ENCODE measurements at places on chromosomes 7 and 10.

DNA sequence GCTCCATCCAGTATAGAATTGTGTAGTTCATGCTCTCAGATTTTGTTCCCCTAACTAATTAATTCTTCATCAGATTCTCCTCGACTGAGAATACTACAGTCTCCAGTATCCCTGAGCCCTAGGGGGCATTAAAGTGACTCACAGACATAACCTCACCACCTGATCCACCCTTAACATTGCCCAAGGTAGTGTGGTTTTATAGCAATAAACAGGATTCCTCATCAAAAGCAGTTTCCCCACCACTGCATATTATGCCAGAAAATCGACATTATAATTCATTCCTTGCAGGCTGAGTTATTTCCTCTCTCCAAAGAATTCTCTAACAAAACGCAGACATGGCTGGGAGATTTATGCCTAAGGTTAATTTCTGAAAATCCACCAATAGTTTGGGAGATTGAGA lies 1402.5 kb upstream of the CELF2 start:
- DNase-seq: no peak

DNA sequence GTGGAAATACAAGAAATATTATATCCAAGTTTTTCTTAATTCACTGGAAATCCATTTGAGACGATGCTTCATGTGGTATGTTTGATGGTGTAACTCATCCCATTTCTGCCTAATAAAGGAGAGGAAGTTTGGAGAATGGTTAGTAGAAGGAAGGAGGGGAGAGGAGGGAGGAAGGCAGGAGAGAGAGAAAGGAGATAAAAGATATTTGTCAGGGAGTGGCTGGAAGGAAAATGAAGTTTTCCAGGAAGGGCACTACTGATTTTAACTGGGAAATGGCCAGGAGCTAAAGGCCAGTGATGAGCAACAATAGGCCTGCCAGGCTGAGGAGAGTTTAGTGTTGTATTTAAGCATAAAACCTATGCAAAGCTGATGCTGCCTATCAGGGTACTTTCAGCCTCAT lies 182.0 kb downstream of the STK31 start:
- no peak for DNase-seq

GRCh38 chr10:117137911-117138642 lies at the start of gene VAX1:
TSS of gene VAX1 (minus strand) at chr10:117138270. CDS start at chr10:117138056, 214 bp downstream.
- DNase-seq: no peak

DNA sequence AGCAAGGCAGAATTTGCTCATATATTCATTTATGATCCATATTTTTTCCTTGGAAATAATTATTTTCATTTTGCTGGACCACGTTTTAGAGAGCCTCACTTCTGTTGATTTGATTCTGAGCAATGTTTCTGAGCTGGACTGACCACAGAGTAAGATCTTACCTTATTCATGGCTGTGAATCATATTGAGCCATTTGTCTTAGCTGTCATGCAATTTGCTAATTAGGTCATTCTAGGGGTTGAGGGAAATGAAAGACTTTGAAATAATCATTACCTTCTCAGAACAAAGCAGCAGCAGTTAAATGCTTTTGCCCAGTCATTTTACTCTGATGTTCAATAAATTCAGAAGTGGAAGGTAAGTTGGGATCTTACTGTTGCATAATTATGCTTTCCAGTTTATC lies 251.4 kb downstream of the SDK1 start:
- DNase-seq: no peak

- no peak for DNase-seq
Observed at GRCh38 chr10:131099028-131099726, 212.3 kb downstream of the TCERG1L start.

GRCh38 chr10:30151581-30152389 lies 92.4 kb upstream of the JCAD start:
- DNase-seq: no peak

DNA sequence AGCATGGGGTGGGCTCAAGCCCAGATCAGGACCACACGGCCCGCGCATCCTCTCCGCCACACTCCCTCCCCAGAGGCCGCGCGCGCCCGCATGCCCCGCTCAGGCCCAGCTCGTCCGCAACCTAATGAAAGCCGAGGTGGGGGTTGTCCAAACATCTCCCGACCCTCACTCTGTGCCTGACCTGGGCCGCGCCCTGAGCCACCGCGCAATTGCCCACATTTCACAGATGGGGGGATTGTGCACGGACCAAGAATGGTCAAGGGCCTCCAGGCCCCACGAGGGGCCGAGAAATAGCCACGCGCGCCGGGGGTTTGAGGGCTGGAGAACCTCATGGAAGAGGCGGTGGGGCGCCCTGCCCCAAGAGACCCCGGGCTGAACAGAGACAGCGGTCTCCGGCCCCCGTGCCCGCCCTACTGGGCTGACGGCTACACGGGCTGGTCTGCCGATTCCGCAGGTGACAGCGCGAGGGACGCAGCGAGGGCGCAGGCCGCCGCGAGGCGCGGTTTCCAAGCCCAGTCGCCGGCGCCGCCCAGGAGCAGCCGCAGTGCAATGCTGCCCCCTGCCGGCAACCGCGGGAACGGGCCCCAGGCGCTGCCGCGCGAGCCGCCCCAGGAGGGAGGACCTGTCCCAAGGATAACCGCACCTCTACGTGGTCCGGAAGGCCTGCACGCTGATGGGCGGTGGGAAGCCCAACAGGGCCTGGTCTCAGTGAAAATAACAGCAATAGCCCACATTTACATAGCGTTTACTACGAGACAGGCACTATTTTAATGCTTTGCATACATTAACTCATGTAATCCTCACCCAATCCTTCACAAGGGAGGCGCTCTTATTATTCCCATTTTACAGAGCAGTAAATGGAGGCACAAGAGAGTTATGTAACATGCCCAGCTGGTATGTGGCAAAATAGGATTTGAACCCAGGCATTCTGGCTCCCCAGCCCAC lies 10.5 kb upstream of the GRID1 start:
- DNase-seq: peak; percentile 83

- no peak for DNase-seq
Observed at GRCh38 chr7:73851410-73852338, 9.3 kb upstream of the TMEM270 start.

- DNase-seq: no peak
Observed at GRCh38 chr7:19202599-19202998, 57.4 kb upstream of the FERD3L start.

DNA sequence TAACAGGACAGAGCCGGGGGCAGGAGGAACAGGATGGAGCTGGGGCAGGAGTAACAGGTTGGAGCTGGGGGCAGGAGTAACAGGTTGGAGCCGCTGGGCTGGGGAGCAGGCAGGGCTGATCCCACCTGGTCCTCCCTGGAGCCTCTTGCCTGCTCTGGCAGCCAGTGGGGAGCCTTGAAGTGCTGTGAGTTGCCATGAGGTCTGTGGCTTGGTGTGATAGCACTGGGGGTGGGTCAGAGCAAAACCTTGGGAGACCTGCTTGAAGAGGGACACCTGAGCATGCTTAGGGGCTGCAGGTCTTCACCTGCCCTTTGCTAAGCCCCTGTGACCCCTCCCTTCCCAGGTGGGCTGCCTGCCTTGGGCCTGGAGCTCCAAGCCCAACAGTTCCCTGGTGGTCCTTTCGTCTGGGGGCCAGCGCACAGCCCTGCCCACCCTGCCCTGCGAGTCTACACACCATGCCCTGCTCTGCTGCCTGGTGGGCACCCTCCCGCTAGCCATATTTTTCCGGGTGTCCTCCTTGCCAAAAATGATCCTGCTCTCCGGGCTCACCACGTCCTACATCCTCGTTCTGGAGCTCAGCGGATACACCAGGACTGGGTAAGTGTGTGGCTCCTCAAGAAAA lies 111.6 kb downstream of the ADCY1 start:
- no peak for DNase-seq

DNA sequence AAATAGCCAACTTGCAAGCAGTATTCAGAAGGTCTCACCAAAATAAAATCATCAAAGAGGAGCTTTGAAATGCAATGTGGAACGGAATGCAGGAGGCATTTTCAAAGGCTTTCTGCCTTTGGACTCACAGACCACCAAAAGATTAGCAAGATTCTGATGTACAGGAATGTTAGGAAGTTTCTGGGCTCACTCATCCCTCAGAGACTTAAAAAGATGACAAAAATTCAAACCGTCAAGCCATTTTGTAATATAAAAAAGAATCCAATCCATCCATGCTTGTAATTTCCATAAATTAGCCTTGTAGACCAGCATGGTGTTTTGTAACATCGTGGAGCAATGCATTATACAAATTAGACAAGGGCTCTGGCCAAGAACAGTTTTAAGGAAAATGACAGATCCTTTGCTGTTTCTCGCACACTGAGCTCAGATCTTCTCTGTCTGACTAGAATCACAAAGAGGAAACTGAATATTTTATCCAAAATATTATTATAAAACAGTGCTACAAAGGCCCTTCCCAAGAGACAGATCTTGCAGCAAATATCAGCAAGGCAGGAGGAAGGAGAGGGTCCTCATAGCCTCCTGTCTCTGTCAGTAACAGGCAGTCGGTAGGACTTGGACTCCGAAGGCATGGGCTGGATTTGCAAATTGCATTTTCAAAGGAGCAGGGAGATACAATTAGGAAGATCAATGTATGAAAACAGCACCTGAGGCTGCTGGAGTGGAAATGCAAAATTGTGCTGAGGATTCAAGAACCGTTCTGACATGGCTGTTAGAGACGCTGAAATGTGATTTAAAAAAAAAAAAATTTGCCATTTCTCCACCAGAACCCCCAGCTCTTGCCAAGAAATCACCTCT lies 57.4 kb upstream of the NRP1 start:
- no peak for DNase-seq

DNA sequence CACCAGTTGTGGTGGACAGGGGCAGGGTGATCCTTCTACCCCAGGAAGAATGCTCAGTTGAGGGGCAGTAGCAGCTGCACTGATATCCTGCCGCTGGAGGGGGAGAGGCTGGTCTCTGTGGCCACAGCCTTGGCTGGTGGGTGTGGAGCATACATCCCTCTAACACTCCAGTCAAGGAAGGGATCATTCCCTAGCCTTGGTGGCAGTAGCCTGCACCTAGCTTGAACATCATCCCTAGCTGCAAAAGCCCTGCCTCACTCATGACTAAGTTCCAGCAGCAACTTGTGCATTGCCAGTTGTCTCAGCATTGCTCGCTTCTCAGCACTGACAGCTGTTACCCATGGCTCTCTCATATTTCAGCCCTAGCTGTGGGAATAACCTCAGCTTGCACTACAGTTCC lies 688.9 kb upstream of the POT1 start:
- no peak for DNase-seq

GRCh38 chr10:14184841-14185315 lies 145.8 kb downstream of the FRMD4A start:
- no peak for DNase-seq

- no peak for DNase-seq
Observed at GRCh38 chr10:17001961-17002749, 127.5 kb downstream of the CUBN start.

GRCh38 chr10:13348216-13349017 lies at the start of gene SEPHS1:
TSS of gene SEPHS1 (minus strand) at chr10:13348293. CDS start at chr10:13344950, 3,343 bp downstream.
- DNase-seq: peak; percentile 44

DNA sequence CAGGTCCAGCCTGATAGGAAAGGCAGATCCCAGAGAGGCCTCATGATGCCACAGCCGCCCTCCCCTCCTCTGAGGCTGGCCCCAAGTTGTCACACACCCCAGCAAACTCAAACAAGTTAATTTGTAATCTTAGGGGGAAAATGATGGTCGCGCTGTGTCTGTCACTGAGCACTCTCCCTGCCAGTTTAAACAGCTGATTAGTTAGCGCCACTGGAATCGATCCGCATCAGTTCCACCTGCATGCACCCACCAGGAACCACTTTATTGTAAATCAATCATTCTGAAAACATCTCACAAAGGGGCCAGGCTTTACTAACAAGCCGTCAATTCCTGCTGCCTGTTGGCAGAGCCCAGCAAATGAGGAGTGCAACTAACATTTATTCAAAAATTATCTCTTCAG lies 870.9 kb downstream of the KCNMA1 start:
- no peak for DNase-seq

GRCh38 chr7:89607792-89608191 lies 546.5 kb upstream of the STEAP1 start:
- DNase-seq: no peak

GRCh38 chr7:142817506-142817905 lies 37.4 kb upstream of the EPHB6 start:
- DNase-seq: no peak

- DNase-seq: no peak
Observed at GRCh38 chr7:4269086-4269485, 413.0 kb upstream of the FOXK1 start.

DNA sequence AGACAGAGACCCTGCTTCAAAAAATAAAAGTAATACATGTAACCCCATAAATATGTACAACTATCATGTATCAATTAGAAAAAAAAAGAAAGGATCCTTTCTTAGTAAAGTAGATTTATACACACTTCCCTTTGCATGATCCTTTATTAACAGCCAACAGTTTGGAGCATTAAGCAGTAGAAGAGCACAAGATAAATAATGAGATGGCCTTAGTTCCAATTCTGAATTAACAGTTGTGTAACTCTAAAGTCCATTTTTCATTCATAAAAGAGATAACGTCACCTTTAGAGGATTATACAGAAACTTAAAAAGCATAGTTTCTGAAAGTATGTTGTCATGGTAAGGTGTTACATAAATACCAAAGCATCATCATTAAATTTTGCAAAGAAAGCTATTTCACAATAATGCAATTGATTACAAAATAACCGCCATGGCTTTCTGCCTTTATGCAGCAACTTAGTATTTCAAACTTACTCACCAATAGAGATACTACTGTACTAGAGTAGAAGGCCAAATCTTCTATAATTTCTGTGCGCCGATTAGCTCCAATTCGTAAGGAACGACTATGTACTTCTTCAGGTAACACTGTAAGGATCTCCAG lies 40.3 kb downstream of the TNPO3 start:
- no peak for DNase-seq

DNA sequence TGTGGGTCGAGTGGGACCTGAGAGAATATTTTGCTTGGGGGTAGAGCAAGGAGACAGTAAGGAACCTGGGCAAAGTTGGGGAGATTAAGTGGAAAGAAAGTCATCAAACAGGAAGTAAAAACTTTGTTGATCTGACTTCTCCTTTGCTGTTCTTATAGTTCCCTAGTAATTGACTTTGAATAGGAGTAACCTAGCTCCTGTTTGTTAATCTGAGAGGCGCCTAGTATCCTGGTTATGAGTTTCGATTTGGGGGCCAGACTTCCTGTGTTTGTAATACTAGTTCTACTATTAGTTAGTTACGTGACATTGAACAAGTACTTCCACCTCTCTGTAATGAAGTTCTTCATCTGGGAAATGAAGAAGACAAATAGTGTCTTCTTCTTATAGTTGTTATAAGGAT lies 99.1 kb downstream of the ZNF365 start:
- no peak for DNase-seq

DNA sequence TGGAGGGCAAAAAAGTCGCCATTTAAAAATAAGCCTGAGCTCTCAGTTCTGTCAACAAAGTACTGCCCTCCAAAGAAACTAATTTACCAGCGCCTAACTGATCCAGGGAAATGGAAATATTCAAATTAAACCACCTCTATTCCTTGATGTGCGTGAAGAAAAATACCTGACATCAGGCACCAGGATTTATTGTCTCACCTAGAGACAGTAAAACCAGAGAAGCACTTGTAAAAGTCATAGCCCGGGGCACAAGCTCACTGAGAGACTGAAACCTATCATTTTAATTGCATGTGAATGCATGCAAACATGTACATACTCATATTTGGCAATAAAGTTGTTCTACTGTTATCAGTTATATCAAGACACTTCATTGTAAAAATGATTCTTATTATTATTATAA lies 147.3 kb upstream of the VSTM2A start:
- DNase-seq: no peak
